ENCODE measurements at places on chromosomes 6 and 20.

DNA sequence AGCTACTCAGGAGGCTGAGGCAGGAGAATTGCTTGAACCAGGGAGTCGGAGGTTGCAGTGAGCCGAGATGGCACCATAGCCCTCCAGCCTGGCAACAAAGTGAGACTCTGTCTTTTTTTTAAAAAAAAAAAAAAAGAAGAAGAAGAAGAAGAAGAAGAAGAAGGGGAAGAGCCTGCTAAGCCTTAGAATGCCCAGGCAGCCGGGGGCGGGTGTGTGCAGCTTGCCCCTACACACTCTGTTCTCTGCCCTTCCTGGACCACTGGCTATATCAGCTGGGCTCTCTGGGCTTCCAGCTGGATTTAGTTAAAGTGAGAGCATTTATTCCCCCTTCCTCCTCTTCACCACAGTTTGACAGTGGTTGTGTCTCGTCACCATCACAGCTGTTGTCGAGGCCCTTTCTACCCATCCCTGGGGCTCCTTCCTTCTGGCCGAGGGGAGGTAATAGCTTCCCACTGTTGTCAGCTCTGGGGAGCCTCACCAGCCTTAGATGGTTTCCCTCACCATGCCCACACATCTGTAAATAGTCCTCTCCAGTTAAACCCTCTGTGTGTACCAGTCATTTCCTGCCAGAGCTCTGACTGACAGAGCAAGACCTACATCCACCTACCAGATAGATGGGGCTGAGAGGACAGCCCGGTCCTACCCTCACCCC is 77.6 kb downstream of the TRERF1 start:
- DNase-seq: peak; percentile 37

GRCh38 chr20:64067733-64068307 is 4.8 kb downstream of the TCEA2 start:
- no peak for DNase-seq

- no peak for DNase-seq
These were observed 37.9 kb upstream of the RNF217 start for GRCh38 chr6:124924333-124924759.

DNA sequence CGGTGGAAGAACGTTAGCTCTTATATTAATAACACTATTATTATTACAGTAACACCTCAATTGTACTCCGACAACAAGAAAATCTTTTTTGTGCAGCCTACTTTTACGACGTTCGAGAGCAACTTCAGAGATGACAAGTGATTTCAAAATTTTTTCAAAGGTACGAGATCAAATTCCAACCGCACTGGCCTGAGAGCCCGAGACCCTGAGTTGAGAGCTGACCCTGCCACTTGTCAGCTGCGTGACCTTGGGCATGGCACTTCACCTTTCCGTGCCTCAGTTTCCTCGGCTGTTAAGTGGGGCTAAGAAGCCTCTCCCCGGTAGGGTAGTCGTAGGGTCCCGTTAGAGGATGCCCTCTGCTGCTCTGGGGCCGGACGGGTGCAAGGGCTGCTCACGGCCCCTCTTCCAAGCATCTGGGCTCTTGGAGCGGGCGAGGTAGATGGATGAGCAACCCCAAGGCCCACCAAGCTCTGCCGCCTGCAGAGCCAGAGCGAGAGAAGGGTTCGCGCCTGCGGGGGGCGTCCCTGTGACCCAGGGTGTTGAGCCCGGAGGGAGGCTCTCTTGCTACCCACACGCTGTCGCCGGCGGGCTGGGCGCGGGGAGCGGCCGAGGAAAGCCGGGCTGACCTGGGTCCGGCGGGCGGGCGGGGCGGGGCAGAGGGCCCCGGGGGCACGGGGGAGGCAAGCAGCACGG is 510 bp downstream of the NDRG3 start:
- DNase-seq: peak; percentile 31

DNA sequence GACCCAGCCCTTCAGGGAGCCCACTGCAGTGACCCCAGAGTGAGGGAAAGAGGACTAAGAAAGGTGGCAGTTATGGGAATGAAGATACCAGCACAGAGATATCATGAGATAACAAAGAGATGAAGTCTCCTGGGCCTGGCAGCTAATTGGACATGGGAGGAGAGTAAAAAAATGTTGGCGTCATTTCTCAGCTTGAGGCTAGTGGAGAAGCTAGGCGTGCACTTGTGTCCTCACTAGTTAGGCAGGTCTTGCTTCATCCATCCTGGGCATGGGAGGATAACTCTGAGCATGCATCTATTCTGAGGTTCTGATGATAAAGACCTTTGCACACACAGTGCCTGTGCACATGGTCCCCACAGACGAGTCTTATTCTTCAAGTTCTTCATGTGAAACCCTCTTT is 4.1 kb upstream of the GFOD1 start:
- DNase-seq: no peak

GRCh38 chr20:37317994-37318640 is 27.8 kb upstream of the SRC start:
- peak; percentile 43 for DNase-seq

GRCh38 chr20:5095931-5096330 is 23.8 kb downstream of the PCNA start:
- DNase-seq: no peak

DNA sequence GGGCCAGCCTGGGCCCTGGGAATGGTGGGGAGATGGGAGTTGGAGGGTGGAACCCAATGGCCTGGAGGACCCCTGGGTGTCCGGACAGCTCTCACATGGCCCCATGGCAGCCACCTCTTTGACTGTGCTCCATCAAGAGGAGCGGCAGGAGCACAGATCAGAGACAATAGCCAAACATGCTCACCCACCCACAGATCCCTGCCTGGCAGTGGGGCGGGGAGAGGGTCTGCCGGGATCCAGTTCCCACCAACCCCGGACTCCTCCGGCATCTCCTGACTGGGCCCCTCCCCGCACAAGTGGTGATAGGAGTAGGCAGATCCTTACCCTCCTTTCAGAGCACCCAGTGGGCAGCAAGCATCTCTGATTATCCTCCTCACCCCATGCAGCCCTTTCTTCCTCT is 31.9 kb upstream of the MRPS18A start:
- no peak for DNase-seq

DNA sequence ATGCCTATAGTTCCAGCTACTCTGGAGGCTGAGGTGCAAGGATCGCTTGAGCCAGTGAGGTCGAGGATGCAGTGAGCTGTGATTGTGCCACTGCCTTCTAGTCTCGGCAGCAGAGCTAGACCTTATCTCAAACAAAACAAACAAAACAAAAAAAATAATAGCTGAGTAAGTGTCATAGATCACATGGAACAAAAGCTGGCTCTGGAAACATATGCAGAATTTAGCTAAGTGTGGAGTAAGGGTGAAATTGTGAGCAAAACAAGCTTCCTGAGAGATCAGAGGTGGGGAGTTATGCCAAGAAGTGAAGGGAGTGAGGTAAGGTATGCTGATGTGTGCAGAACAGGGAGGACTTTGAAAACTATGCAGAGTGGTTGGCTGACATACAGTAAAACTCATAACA is 18.7 kb downstream of the SGK1 start:
- DNase-seq: no peak

DNA sequence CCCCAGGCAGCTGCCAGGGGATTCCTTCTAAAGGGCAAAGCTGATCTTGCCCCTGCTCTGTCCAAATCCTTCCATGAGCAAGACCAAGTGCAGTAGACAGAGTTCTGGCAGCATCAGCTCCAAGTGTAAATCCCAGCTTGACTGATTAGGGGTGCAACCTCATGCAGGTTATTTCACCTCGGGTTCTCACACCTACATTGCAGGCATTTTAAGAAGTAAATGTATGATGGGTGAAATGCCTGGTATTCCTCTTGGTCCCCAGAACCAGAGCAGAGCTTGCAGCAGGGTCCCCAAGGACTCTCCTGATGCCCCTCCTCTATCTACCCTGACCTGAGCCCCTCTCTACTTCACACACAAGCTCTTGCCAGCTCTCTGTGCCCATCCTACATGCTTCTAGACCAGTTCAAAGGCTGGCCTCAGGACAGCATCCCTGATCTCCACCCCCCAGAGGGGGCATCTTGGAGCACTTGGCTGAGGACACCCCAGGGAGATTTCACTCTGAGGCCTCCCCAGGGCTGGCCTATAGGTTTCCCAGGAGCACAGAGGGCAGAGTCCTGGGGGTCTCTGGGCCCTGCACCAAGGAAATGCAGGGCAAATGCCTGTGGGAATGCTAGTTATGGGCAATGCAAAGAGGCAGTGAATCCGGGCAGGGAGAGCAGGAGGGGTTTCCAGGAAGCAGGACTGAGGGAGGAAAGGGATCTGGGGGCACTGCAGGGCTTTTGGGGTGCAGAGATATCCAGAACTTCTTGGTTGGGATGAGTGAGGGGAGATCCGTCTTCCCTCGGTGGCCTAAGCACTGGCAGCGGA is 1.0 kb downstream of the LZTS3 start:
- no peak for DNase-seq

DNA sequence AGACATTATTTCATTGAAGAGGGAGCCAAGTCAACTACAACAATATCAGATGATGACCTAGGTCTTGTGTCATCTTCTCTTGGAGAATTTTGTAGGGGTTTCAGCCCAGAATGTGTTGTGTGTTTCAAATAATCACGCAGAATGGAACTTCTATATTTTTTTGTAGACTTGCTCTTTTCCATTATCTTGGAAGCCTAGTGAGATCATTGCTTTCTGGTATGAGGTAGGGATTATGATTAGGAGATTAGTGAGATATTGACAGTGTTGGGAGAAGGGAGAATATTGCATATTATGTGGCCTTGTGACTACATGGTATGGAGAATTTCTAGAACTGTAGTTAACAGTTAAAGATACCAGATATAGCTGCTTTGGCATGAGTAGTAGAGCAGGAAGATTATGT is 423.6 kb upstream of the PLCB4 start:
- no peak for DNase-seq

- no peak for DNase-seq
These were observed at the start of gene BPIFB2 for GRCh38 chr20:33007376-33008335. Gene BPIFB2, plus strand, starts transcription at chr20:33007704. Its CDS starts 871 bp downstream, at chr20:33008575.

DNA sequence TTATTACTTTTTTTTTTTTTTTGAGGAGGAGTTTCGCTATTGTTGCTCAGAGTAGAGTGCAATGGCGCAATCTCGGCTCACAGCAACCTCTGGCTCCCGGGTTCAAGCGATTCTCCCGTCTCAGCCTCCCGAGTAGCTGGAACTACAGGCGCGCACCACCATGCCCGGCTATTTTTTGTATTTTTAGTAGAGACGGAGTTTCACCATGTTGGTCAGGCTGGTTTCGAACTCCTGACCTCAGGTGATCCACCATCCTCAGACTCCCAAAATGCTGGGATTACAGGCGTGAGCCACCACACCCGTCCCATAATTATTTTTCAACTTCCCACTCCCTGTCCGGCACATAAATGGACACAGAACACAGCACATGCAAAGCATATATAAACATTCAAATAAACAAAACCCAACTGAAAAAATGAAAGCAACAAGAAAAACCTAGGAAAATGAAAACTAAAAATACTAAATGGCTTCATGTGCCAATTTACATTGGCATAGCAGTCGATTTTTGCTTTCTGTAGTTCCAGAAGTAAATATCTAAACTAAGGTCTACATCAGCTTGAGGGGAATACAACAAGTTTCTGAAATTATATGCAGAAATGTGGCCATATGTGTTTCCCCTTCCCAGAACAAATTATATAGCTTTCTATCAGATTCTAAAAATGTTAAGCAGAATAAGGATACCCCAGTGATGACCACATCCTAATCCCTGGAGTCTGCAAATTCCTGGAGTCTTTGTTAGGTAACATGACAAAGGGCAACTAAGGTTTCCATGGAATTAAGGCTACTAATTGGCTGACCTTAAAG is 113.9 kb downstream of the HFE start:
- no peak for DNase-seq

DNA sequence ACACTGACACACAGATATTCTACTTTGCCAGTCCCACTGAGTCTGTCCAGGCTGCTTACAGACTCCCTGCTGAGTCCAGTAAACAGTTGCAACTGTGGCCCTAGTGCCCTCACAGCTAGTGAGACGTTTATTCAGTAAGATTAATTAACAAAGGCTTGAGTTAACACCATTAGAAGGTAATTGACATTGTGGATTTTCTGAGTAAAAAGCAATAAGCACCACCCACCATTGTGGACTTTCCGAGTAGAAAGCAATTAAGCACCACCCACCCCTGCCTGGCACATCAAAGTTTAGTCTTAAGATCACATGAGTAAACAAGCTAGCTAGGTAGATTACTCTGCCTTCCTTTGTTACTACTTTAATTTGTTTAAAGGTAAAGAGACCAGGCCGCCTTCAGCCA is 408.6 kb upstream of the IMPG1 start:
- DNase-seq: no peak

DNA sequence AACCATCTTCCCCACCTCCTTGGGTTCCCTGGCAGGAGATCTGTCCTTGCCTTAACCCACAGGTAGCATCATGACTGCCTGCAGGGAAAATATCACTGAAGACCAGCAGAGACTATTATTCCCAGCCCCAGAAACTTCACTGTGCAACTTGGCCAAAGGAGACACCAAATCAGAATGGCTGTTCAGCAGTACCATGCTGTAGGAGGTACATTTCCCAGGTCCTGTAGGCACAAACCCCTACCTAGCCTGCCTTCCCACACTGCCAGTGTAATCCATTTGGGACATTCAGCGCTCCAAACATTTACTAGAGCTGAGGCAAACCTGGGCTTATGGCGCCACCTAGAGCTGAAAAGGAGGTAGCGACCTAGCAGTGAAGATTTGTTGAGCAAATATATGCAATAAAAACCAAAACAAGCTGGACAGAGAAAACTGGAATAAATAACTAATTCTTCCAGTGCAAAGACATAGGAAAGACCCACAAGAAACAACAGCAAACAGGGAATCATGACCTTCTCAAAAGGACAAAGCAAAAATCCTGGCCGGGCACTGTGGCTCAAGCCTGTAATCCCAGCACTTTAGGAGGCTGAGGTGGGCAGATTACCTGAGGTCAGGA is 60.3 kb downstream of the VTA1 start:
- DNase-seq: peak; percentile 51

GRCh38 chr6:166658792-166659150 is 31.7 kb upstream of the RPS6KA2 start:
- no peak for DNase-seq

DNA sequence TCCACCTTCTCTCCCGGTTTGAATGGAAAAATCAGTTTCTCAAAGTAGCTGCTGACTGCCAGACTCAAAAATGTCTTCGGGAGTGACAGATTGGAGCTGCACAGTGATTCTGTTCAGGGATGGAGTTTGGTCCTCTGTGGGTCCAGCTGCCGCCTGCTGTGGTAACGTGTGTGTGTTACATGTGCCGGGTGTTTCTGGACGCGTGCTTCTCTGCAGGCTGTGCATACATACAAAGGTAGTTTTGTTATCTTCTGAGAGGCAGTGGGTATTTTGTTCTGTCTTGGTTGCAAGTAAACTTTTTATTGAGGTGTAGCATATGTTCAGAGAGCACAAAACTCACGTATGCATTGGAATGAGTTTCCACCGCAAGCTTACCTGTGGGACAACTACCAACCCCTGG is 41.3 kb upstream of the NAA20 start:
- no peak for DNase-seq

GRCh38 chr6:3363296-3364025 is 93.4 kb downstream of the SLC22A23 start:
- no peak for DNase-seq

GRCh38 chr6:156935000-156935399 is 157.8 kb downstream of the ARID1B start:
- DNase-seq: no peak

All from KBM-7 (cell line).